Right lobe of liver (tissue), 6 donors: ENCODE measurements at places on chromosomes 7 and 10. TPM values are rescaled to one million over a fixed set of nuclear protein-coding genes. Genes with fewer than 3 reads are reported as not detected.
A peak's percentile ranks its signal among the peaks of the same experiment; 100 is the strongest.

GRCh38 chr10:48776528-48776927 is 91.9 kb downstream of the WDFY4 start:
- peak; percentile 34 for DNase-seq

DNA sequence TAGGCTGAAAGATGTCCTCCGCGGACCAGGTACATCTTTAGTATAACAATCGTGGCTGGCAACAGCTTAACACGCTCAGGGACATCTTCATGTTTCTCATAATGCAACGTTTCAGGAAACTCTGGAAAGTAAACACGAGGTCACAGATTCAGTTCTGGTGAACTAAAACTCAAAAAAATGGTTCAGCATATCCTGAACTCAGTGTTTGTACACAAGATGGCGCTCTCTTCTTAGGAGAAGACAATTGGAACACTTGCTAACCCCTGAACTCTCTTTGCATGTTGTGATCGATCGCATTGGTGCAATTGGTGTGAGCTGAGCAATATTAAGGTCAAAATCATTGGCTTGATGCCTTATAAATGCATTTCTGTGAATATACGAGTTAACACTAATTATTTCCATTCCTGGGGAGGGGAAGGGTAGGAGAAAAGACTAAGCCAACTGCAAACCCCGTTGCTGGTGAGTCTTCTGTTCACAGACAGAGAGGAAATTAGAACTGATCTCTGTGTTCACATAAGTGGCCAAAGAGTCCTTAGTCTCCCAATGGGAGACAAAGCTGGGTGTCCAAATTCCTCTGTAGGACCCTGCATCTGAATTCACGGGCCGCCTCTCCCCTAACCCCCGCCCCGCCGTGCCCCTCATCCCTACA is 52.6 kb upstream of the FAM180A start:
- no peak for DNase-seq

DNA sequence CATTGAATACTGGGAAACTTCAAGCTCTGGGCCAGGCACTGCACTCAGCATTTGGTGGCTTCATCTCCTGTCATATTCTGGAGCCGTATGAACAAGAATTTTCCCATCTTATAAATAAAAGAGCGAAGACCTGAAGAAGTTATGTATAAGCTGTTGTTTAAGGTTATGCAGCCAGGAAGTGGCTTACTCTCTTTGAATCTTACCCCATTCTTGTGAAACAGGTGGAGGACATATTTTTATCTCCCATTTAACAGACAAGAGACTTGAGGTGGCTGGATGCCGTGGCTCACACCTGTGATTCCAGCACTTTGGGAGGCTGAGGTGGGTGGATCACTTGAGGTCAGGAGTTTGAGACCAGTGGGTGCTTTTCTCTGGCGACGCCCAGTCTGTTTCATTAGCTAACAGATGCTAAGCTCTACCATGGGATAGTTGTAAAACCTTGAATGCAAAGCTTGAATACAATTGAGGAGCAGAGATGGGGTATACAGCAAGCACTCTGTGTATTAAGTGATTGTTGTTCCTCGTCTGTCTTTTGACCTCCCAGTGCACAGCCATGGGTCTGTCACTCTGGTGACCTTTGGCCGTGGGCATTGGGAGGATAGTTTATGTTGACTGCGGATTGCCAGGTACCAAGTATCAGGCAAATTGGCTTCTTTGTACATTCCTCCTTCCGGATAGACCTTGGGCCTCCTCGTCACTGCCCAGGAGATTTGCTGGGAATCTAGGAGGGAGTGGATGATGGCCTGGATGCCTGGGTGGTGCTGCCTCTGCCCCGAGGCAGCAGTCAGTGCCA is 85.8 kb downstream of the GRK5 start:
- peak; percentile 67 for DNase-seq

- DNase-seq, result no peak
These were observed 82.7 kb downstream of the ZRANB1 start for GRCh38 chr10:125024497-125025234.

DNA sequence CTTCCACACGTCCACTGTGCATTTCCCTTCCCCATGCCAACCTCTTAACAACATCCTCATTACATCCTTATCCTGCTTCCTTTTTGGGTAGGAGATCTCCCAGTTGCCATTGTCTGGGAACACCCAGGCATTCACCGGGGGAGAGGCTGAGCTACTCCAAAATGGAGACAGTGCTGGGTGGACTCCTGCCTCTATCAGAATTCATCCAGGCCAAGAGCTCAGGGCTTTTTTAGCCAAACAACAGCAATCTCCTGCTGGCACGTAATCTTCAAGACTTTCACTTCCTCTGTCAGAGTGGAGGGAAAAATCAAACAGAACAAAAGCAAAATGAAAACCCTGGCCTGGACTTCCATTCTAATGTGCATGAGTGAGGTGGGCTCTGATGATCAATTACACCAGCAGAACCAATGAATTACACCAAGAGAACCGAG is 245.0 kb downstream of the PRPF18 start:
- DNase-seq, result no peak

- no peak for DNase-seq
These were observed 100.8 kb downstream of the C10orf90 start for GRCh38 chr10:126569513-126570244.

DNA sequence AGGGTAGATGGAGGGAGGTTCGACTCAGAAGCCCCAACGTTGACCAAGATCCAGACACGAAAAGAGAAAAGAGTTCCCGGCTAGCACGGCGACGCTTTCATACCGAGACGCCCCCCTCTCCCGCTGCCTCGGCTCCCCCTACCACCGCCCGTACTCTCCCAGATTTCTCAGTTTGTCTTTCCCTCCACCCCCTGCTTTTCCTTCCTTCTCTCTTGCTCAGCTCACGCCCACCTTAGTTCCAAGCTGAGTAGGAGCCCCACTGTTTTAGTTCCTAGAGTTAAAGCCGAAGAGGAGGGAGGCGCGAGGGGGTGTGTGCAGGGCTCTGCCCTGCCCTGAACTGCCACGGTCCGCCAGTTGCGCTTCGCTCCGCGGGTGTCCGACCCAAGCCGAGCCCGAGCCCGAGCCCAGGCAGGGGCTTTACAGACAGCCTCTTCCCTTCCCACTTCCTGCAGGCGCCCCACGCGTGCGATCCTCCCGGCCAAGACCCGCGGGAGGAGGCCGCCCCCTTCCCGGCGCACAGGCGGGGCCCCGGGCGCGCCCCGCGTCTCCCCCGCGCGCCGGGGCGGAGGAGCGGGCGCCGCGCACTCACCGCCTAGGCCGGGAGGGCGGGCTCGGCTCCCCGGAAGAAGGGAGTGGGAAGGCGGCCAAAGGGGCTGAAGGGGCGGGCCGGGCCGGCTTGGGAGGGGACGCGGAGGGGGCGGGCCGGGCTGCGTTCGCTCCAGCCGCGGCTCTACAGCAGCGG is at the start of gene EPHB6:
EPHB6 (plus strand) TSS at position 705 of the 742 bp plus-strand sequence. CDS start 8,152 bp downstream, outside the sequence.
- peak; percentile 86 for DNase-seq

GRCh38 chr10:113538151-113538550 is 14.7 kb upstream of the HABP2 start:
- DNase-seq, result no peak

- peak; percentile 73 for DNase-seq
These were observed 192.5 kb upstream of the PRSS1 start for GRCh38 chr7:142556740-142557139.

ACSL5 gene
- total RNA-seq, result 53.5 TPM

KNDC1 gene
- total RNA-seq, result 8.1 TPM

ITIH5 gene
- 0.62 TPM for total RNA-seq

ELAPOR2 gene
- total RNA-seq, result 1.3 TPM

SH2B2 gene
- total RNA-seq, result 2.7 TPM
